ENCODE measurements at places on chromosomes 2 and 18. TPM values are rescaled to one million over a fixed set of nuclear protein-coding genes. Genes with fewer than 3 reads are reported as not detected.

The SLC40A1 gene
- 60.7 TPM for total RNA-seq

GRCh38 chr18:26531605-26532298, 16.6 kb downstream of the KCTD1 start:
- H3K36me3 ChIP-seq, result no peaks in the 10 kb centered on the region
- no peak for DNase-seq
- H3K4me1 ChIP-seq, result no peaks in the 10 kb centered on the region
- H3K27me3 ChIP-seq, result no peaks in the 10 kb centered on the region
- H3K27ac ChIP-seq, result no peak overlapping the region

- H3K36me3 ChIP-seq, result no peaks in the 10 kb centered on the region
- H3K27me3 ChIP-seq, result no peaks in the 10 kb centered on the region
- H3K4me3 ChIP-seq, result no peak overlapping the region
- no peak overlapping the region for H3K27ac ChIP-seq
- no peak for DNase-seq
- H3K4me1 ChIP-seq, result peaks cover 27% of the 10 kb centered on the region
Measured at GRCh38 chr18:48122376-48122775, 191.9 kb upstream of the SMAD2 start.

The CCDC141 gene
- 1.2 TPM for total RNA-seq

DNA sequence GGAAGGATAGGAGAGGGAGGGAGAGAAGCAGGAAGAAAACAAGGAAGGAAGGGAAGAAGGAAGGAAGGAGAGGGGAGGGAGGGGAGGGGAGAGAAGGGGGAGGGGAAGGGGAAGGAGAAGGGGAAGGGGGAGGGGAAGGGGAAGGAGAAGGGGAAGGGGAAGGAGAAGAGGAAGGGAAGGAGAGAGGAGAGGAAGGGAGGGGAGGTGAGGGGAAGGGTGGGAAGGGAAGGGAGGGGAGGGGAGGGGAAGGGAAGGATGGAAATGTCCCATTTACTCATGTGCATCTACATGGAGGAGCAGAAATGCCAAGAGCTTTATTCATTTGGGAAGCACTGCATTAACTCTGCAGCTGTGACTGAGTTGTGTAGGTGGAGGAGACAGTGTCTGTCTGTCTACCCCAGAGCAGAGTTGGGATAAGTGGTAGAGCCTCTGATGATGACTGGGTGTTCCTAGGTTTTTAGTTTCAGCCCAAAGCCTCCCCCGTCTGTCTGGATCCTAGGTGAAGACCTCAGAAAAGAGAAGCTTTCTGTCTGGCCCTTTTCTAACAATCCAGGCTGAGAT, 131.3 kb downstream of the COL6A3 start:
- no peak for DNase-seq
- H3K4me1 ChIP-seq, result no peaks in the 10 kb centered on the region
- no peak overlapping the region for H3K4me3 ChIP-seq
- H3K36me3 ChIP-seq, result no peaks in the 10 kb centered on the region
- peaks cover 9% of the 10 kb centered on the region for H3K27me3 ChIP-seq

DNA sequence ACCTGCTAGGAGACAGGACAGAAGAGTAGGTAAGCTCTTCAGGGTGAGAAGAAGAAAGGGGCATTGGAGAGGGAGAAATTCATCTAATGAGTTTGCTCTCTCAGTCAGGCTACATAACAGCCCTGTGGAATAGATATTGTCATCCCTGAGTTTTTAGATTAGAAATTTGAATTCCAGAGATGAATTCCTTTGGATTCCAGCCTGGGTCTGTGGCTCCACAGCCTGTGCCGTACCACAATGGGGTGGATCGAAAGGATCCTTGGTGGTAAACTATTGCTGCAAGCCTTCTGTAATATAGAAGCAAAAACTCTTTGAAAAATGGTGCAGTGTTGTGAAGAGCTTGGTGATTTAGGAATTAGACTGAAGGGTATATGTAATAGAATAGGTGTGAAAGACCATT, 21.0 kb downstream of the MYO1B start:
- peak overlapping the region; percentile 46 for H3K27ac ChIP-seq
- no peaks in the 10 kb centered on the region for H3K27me3 ChIP-seq
- H3K36me3 ChIP-seq, result no peaks in the 10 kb centered on the region
- DNase-seq, result no peak
- H3K4me3 ChIP-seq, result no peak overlapping the region
